ENCODE measurements at places on chromosomes 4 and X.

DNA sequence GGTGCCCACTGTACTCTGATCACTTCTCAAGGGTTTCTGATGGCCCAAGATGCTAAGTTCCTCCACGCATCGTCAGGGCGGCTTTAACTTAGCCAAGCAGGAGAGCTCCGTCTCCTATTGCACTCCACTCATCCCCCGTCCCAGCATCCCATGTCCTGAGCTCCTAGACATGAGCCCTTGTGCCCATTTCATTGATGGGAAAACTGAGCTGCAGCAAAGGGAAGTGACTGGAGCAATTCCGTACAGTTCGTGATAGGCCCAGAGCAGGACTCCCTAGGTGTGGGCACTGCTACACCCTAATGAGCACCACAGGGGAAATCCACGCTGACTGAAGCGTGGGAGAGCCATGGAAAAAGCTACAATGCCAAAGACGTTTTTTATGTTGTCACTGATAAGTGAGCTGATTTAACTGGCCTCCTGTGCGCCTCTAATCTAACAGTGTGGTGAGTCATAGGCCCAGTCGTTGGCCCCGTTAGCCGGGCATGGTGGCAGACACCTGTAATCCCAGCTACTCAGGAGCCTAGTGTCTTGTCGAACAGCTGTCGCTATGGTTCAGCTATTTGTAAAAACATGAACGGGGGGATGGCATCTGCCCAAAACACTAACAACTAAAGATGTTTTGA is 14.9 kb downstream of the NSDHL start:
- DNase-seq, result no peak

DNA sequence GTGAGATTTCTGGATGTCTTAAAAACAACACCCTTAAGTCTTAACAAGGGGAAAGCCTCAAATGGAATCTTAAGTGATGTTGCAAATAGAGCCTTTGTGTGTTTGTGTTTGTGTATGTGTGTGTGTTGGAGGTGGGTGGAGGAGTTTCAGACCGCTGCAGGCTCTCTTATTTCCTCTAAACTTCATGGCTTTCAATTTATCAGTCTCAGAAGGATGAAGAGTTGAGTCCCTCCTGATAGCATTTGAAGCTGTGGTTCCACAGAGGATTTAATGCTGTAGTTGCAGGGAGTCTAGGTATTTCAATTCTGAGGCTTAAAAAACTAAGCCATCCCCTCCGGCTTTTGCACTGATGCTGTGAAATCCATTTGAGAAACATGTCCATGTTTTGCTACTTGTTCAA is 4.3 kb upstream of the AGA start:
- DNase-seq, result no peak

GRCh38 chr4:157727163-157727562 is 445.7 kb downstream of the GASK1B start:
- no peak for DNase-seq

- peak; percentile 20 for DNase-seq
These were observed 85.0 kb downstream of the ADRA2C start for GRCh38 chr4:3851211-3851610.

DNA sequence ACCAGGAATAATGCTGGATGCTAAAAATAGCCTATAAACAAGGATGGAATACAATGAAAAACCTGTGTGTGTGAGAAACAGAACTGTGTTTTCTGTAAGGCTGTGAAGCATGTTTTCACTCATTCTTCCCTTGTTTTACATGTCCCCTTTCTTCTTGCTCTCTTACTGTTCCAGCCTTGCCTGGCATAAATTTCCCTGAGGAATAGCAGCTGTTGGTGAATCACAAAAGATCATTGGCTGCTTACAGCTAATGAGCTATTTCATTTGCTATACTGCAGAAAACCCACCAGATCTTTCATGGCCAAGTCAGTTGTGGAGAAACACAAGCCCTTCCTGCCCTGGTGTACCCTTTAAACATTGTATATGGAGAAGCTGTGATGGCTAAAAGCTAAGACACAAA is 91.1 kb downstream of the LDB2 start:
- no peak for DNase-seq

GRCh38 chr4:162229670-162230069 is 65.9 kb upstream of the FSTL5 start:
- peak; percentile 1 for DNase-seq

GRCh38 chrX:120452131-120452530 is 17.0 kb downstream of the LAMP2 start:
- peak; percentile 42 for DNase-seq

GRCh38 chrX:69813677-69814076 is 197.8 kb downstream of the EDA start:
- no peak for DNase-seq

DNA sequence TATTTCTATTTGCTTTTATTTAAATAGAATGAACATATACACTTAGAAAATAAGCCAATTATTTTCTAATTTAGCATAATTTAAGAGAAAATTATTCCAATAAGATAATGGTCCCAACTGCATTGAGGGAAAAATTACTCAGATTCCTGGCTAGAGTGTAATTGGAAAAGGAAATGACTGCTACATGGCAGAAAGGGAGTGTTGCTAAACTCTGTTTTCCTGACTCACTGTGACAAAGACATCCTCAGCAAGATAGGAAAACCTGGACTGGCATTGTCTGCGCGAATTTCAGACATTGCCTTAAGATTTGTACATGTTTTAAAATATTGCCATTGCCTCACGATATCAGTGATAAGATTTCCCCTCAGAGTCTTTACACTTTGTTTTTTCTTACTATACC is 8.2 kb downstream of the TNIP3 start:
- peak; percentile 86 for DNase-seq

- DNase-seq, result no peak
These were observed 953 bp downstream of the EPGN start for GRCh38 chr4:74309223-74309622.

GRCh38 chrX:39983715-39984114 is 114.0 kb downstream of the BCOR start:
- peak; percentile 42 for DNase-seq

- DNase-seq, result peak; percentile 89
These were observed 190.6 kb downstream of the CCSER1 start for GRCh38 chr4:90317785-90318184.

GRCh38 chrX:12494400-12495138 is 296.6 kb upstream of the PRPS2 start:
- DNase-seq, result no peak

DNA sequence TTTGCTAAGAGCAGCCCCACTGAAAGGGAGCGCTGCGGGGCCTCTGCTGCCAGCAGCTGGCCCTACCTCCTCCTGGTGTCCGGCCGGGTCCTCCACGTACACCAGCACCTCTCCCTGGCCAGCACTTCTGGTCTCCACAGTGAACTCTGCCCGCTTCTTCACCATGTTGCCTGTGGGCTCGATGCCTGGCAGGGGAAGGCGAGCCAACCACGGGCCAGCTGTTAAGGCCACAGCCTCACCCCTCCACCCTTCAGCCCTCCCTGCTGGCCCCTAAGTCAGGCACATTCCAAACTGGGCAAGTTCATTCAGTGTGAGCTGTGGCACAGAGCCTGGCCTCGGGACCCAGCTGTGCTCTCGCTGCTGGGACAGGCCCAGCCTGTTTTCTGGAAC is 7.8 kb downstream of the FLNA start:
- no peak for DNase-seq

DNA sequence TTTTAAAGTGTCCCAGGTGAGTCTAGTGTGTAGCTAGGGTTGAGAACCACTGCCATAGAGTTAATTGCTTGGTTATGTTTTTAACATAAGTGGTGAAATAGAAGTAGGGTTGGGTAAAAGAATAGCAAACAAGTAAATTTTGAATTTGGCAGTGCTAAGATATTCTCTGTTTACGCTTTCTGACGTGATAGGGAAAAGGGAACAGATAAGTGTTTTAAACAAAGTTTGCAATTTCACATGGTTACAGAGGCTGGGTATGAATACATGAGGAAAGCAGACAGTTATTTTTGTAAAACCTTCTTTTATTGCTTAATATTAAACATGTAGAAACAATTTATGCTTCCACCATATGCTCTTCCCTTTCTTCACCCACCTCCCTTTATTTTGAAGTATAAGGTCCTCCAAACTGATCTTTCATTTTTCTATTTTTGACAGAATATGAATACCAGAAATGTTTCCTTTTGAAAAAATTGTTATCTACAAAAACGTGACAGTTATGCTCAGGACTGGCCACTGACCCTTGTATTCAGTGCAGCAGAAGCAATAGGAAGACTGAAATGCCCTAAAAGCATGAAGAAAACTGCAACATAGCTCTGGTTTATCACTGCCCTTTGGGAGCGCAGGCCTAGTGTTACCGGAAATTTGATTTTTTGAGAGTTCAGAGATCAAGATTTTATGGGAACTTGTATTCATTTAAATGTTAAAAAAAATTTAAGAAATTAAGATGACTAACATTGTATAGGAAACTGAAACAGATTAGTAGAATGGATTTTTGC is 214.4 kb upstream of the ARSJ start:
- no peak for DNase-seq

DNA sequence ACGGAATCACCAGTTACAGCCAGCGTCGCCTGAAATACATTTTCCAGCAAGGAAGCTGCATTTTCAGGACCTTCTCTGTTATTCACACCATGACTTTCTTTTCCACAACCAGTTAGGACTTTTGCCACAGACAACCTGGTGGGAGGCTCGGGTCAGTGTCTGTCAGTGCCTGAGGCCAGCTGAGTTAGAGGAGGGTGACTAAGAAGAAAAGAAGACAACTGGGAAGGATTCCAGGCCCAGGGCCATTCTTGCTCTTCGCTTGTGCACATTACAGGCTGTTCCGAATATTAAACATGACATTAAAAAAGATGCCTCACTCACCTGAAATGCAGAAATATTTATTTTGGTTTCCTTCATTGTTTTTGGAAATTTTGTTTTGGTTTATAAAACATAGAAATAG is 21.4 kb upstream of the CENPU start:
- DNase-seq, result peak; percentile 53

- no peak for DNase-seq
These were observed 2.7 kb downstream of the TKTL1 start for GRCh38 chrX:154298312-154298711.

DNA sequence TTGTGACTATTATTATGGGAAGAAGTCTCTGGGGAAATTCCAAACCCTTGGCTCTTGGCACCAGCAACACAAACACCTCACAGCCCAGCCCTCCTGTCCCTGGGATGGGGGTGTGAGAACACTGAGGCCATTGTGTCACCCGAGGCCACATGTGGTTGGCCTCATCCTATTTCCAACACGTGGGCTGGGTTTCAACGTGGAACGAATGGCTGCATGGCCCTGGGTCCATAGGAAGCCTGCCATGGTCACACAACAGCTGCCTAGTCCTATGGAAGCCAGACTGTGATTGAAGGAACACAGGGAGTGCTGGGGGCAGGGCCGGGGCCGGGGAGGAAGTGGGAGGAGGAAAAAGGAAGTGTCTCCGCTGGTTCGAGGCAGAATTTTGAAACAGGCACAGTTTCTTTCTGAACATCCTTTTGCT is 10.0 kb downstream of the CLCN4 start:
- no peak for DNase-seq

- no peak for DNase-seq
These were observed 112.1 kb downstream of the CDKL5 start for GRCh38 chrX:18537524-18537923.

GRCh38 chrX:47384502-47384901 is 14.1 kb downstream of the ZNF157 start:
- peak; percentile 44 for DNase-seq

GRCh38 chr4:103204111-103204510 is 6.0 kb upstream of the CENPE start:
- peak; percentile 14 for DNase-seq

DNA sequence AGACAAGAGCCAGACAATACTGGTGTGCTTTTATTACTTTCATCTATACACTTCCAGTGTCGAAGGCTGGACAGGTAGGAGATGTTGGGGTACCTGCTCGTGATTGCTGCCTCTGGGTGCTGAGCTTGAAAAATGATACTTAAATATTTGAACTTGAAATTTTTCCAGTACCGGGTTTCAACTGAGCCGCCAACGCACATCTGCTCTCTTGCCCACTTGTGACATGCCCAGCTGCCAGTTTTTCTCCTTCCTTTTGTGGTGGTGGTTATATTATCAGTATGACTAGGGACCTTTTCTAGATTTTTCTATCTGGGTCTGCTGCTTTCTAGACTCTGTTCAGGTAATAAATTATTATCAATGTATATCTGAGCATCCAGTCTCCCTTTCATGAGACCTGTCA is 3.4 kb downstream of the OGT start:
- no peak for DNase-seq

GRCh38 chr4:47410271-47410670 is 53.2 kb downstream of the COMMD8 start:
- DNase-seq, result no peak

DNA sequence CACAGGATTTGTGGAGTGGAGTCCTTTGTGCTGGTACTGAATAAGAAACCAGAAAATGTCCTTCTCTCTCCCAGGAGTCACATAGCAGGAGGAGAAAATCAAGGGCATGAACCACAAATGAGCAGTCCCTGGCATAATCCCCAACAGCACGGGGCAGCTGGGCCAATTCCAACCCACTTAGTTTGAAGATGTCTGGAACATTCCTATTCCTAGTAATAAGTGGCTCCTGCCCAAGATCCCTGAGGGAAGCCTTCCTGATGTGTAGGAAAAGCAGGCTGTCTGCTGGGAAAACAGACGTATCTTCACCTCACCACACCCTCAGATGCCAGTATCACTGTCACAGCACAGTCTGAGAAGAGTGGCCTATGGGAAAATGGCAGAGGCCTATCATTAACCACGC is 182.8 kb upstream of the MAP3K15 start:
- DNase-seq, result peak; percentile 72

GRCh38 chr4:108890484-108890881 is 127.6 kb upstream of the ETNPPL start:
- DNase-seq, result peak; percentile 43

DNA sequence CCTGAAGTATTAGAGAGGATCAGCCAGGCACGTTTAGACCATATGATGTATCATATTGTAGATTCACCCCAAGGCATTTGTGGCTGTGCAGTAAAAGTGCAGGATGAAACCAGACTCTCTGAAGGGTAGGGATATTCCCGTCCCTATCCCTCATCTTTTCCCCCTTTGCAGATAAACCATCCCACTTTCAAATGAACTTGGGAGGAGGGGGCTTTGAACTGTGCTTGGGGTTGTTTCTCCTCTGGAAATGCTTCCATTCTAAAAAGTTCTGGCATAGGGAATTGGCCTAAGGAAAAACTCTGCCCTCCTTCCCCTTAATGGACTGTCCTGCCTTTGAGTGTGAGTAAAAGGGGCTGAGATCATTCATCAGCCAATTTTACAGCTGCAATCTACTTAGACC is 23.8 kb downstream of the SNCA start:
- no peak for DNase-seq

GRCh38 chrX:153970357-153971123 is 1.1 kb downstream of the HCFC1 start:
- DNase-seq, result peak; percentile 82

DNA sequence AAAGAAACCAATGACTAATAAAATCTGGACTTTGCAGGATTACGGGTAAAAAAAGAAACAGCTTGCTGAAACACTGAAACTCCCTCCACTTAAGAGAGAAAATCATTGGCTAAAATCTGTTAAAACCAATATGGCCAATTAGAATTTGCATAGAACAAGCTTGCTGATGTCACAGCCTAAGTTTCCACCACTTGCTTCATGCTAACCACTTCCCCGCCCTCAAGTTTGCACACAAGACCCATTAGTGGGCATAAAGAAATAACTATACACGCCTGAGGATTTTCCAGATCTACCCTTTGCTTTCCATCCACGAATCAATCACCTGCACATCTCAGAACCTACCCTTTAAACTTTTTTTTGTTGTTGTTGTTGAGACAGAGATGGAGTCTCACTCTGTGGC is 42.7 kb upstream of the PHEX start:
- DNase-seq, result no peak

Data from fibroblast of skin of scalp (primary cell).